Globus pallidus (tissue), 1 donor: ENCODE measurements at places on chromosomes 6 and 20.

GRCh38 chr20:62830821-62831220, 14.0 kb downstream of the COL9A3 start:
- no peak for DNase-seq

DNA sequence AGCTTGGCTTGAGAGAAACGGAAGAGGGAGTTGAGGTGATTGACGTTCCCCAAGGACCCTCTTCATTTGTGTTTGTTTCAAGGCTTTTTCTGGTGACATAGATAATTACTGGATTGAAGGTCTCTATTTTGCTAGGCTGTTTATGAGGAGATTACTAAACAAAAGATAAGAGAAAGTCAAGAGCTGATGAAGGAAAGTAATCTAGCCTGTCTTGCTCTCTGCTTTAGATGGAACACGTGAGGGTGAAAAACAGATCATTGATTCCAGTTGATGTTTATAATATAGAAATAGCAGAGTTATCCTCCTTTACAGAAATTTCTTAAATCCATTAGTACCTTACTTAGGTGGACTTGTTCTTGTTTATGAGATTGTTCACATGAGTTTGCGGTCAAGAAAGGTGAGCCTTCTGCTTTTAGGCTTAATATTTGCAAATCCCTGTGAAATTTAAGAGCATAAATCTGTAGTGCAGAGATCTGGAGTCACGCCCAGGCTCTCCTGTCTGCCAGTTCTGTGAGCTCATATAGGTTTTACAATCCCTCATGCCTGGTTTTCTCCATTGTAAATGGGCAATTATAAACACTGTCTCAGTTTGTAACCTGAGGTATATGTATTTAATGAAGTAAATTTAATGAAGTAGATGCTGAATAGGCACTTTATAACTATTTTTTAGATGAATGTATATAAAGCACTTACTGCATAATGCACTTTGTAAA, 272.8 kb downstream of the NKAIN2 start:
- DNase-seq: no peak

- no peak for DNase-seq
These were observed at the start of gene GNAS for GRCh38 chr20:58852543-58853271. GNAS (plus strand) TSS chr20:58852716.

GRCh38 chr6:86712039-86712438, 225.3 kb upstream of the HTR1E start:
- no peak for DNase-seq

DNA sequence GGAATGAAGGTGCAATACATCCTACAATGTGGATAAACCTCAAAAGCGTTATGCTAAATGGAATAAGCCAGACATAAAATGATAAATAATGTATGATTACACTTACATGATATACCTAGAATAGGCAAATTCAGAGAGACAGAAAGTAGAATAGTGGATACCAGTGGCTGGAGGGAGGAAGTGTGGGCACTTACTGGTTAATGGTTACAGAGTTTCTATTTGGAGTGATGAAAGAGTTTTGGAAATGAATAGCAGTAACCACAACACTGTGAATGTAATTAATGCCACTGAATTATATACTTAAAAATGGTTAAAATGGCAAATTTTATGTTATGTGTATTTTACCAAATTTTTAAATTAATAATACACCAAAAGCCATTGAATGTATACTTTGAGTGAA, 71.4 kb upstream of the CST7 start:
- DNase-seq: no peak

- DNase-seq: no peak
These were observed 1.5 kb downstream of the HNF4A start for GRCh38 chr20:44357020-44357419.

DNA sequence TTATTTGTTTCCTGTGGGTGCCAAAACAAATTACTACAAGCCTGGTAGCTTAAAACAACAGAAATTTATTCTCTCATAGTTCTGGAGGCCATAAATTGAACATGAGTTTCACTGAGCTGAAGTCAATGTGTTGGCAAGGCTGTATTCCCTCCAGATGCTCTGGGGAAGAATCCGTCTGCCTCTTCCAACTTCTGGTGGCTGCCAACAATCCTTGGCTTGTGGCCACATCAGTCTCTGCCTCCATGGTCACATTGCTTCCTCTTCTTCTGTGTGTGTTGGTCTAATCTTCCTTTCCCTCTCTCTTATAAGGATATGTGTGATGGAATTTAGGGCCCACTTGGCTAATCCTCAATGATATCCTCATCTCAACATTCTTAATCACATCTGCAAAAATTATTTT, 92.8 kb upstream of the EPB41L1 start:
- peak; percentile 37 for DNase-seq

DNA sequence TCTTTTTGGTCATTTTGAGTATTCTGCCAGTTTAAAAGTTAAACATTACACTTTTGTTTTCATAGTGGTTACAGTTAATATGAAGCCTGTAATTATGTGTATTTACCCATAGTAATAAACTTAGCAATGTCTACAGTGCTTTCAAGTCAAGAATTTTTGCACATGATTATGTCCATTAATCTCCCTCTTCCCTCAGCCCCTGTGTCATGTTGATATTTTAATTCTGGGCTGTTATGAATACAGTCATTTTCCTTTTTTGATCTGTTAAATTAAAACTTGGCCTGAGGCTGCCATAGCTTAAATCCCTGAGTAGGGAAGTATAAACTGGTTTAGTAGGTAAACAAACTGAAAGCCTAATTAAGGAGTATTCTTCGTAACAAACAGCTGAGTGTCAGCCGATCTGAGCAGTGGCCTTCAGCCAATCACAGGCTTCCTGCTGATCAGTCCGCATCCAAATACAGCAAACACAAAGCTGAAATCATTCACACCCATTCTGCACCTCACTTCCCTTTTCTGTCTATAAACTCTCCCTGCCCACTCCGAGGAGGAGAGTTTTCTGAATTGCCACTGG, 9.5 kb upstream of the SFT2D1 start:
- peak; percentile 62 for DNase-seq

DNA sequence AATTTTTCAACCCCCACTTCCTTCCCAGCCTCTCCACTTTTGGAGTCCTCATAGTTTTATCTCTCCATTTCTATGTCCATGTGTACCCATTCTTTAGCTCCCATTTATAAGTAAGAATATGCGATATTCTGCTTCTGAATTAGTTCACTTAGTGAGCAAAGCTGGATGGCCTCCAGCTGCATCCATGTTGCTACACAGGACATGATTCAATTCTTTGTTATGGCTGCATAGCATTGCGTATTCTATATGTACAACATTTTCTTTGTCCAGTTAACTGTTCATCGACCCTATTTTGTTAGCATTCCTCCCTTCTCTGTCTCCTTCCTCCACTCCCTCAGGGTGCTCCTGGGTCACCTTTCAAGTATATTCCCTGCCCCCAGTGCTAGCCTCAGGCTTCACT, 210.0 kb upstream of the SSTR4 start:
- DNase-seq: no peak

- no peak for DNase-seq
These were observed 18.6 kb downstream of the ARMC12 start for GRCh38 chr6:35755278-35755924.

GRCh38 chr20:13342469-13343242, 121.6 kb downstream of the ISM1 start:
- DNase-seq: no peak

- no peak for DNase-seq
These were observed 16.3 kb upstream of the FAM8A1 start for GRCh38 chr6:17583811-17584210.

DNA sequence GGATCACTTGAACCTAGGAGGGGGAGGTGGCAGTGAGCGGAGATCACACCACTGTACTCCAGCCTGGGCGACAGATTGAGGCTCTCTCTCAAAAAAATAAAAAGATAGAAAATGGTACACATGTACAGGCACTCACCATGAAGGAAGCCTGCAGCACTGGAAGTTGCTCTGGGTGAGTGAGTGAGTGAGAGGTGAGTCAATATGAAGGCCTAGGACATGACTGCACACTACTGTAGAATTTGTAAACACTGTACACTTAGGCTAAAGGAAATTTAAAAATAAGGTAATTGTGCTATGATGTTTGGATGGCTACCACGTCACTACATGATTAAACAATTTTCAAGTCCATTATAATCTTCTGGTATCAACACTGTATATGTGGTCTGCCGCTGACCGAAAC, 216.2 kb downstream of the FOXC1 start:
- DNase-seq: no peak

- no peak for DNase-seq
These were observed 182.5 kb downstream of the EDN1 start for GRCh38 chr6:12472601-12473038.

DNA sequence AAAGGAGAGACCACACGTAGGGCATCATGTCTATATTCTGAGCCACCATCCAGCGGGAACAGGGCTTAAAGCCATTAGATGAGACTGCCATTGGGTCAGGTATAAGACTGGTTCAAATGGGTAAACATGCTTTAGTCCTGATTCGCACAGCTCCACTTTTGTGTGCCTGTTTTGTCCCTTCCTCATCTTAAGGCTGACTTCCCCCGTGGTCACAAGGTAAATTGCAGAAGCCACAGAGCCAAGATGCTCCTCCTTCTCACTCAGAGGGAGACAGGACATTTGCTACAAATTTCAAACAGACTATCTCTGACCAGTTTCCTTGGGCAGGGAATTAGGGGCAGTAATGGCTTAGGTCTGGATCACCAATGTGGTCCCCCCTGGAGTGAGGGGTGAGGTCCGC, 11.4 kb upstream of the IFNGR1 start:
- no peak for DNase-seq

DNA sequence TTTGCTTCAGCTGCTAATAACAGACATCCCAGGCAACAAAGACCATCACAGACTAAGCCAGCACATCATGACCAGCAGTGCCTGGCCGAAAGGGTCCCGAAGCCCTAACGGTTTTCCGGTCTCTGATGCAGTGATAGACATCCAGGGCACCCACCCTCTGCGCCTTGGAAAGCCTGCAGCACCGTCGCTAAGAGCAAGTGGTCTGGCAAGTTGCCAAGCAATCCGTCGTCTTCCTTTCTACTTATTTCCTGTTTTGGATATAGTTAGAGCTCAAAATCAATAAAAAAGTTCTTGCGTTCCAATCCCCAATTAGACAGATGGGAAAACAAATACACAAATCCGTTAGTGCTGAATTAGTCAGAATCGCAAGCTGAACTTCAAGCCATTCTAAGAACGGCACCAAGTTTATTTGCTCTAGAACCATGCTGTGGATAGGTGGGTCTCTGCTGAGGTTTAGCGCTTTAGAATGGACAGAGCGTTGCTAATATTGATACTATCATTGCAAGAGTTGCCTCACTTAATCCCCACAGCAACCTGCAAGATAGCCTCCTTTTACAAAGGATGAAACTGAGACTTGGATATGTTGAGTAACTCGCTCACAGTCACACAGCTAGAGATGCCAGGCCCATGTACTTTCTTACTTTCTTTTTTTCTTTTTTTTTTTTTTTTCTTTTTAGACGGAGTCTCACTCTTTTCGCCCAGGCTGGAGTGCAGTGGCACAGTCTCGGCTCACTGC, 163.3 kb upstream of the SNX9 start:
- DNase-seq: no peak

- no peak for DNase-seq
These were observed 9.2 kb downstream of the PEDS1 start for GRCh38 chr20:50144362-50144761.
